CD4-positive, alpha-beta T cell treated with Interleukin-12 subunit alpha and Interleukin-12 subunit beta, for 1 hour (primary cell): ENCODE measurements at places on chromosomes 11 and 22.

GRCh38 chr11:819943-820649 lies 1.4 kb downstream of the PNPLA2 start:
- peak; percentile 95 for DNase-seq

GRCh38 chr11:134802116-134802515 lies 390.1 kb upstream of the B3GAT1 start:
- no peak for DNase-seq

DNA sequence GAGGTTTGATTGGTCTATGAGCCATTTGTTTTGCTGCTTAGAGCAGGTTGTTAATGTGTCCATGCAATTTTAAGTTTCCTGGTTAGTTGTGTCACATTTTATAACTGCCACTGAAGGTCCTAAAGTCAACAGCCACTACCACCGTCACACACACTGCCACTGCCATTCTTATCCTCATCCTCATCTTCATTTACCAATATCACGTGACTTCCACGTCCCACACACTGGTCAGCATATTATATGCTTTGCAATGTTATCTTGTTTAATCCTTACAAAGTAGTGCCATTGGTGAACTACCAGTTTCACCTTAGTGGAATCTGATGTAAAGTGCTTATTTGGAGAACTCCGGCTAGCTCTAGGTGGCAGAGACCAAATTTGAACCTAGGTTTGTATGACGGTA lies 9.7 kb downstream of the MMP26 start:
- DNase-seq = no peak

- DNase-seq = no peak
These were observed 7.9 kb upstream of the GAB2 start for GRCh38 chr11:78425399-78426070.

- DNase-seq = no peak
These were observed 13.3 kb downstream of the LSP1 start for GRCh38 chr11:1866226-1866625.

DNA sequence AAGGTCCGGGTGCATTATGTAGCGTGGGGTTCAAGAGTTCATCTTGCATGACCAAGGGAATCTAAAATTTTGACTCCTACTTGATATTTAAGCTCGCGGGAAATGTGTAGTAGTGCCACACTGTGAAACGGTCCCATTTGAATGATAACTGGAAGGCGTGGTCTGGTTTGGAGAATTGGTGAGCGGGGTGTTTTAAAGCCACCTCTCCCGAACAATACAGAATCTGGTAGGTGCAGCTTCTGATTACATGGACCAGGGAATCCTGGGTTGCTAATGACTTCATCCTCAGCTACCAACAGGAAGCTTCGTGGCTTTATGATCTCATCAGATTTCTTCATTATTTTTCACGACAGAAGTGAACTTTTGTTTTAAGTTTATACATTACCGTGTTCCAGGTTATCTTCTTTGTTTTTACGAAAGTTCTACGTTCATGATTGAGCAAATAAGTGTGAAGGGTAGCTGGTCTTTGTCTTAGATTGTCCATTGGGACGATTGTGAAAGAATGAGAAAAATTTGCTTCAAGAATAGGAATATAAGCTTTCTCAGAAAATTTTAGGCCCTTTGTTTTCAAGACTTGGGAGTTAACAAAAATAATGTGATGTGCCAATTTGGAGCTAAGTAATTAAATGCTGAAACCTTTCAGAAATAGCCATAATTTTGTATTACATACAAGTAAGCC lies 1.7 kb downstream of the QSER1 start:
- DNase-seq = peak; percentile 38

DNA sequence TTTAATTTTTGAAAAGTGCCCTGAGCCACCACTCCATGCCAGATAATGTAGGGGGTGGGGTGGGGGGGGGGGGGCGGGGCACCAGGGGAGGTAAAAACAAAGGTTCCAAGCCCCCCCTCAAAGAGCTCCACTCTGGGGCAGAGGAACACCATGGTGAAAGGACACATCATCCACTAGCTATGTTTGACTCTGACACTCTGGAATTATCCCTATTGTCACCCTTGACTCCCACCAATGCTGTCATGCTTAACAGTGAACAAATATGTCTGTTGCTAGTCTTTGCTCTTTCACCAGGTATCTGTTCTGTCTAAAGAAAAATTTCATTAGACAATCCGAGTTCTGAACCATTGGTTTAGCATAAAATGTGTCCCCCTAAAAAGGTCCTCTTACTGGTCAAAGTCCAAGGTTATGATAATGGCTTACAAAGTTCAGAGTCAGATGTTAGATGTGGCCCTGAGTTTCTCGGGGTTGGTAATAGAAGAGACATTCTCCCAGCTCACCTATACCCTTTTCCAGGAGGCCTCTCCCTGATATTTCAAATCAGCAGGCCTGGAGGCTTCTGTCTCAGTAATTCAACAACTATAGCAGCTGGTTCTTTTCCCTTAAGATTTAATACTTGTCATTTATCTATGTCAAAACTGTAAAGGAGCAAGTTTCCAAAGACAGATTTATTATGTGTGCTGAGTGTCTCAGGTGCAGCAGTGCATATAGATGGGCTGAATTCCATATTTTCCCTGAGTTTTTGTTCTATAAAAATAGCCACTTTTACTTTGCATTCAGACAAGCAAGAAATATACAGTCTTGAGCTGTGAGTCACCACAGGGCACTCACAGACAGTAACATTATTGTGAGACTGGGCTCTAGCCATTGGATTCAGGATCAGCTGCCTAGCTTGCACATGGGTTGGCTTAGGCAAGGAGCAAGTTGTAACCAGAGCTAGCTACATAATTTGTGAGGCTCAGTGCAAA lies 174.1 kb downstream of the CSNK2A3 start:
- no peak for DNase-seq

DNA sequence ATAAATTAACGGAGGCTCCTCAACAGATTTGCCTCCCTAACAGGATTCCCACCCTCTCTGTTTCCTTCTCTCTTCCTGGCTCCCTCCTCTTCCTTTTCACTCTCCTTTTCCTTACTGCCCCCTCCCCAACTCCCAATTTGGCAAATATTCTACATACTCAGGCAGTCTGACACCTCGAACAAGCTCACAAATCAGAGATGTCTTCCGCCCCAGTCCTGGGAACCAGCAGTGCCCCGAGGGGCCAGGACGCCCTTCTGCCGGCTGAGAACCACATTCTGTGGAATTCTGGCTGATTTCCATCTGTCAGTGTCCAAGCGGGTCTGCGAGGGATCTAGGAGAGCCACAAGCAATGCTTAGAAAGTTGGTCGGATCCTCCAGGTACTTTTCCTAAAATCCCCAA lies 94.0 kb downstream of the NTM start:
- DNase-seq = no peak

DNA sequence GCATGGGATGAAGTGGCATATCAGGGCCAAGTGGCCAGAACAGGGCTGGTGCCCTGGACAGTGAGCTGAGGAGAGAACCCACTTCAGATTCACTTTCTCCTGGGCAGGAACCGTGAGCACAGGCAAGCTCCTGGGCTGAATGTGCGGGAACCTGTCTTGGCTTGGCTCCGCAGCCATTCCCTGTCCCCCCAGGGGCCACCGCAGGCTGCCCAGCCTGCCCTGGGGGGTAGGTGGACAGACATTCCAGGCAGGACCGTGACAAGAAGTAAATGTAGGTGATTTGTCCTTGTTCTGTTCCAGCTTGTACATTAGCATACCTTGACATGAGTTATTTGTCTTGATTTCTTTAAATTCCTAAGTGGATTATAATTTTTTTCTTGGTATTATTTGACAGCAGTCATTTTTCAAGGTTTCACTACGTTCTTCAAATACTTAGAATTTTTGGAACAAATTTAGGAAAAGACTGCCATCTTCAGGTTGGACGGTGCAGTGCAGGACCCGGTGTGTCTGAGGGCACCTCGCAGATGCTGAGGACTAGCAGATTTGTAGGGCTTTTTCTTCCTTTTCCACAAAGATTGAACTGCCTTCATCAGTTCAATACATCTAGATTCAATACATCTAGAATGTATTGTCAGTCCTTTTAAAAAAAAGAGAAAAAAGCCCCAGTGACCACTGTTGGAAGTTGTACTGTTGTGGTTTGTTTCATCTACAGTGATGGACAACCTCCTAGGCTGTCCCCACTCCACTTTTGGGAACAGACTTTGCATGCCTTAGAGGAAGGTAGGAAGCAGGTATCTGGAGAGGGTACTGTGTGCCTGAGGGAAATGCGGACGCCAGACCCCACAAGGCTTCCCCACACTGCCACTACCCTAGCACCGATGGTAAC lies 115.1 kb upstream of the RASSF10 start:
- peak; percentile 48 for DNase-seq

DNA sequence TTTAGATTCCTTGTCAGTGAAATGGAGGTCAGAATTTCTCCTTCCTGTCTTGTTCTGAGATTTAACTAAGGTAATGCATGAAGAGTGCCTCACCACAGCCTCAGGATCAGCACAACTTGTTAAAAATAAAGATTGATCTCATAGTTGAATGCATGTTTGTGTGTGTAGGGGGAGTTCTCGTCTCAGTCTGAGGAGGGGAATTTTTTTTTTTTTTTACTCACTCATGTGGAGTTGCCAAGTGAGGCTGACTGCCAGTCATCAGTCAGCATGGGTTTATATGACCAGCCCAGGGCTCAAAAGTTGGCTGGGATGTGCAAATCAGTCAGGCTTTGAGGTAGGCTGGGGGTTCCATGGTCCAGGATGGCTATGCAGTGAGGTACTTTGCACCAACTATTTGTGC lies 113.2 kb downstream of the FANCF start:
- DNase-seq = no peak

- DNase-seq = no peak
These were observed 6.6 kb upstream of the MARK2 start for GRCh38 chr11:63832336-63832735.

- DNase-seq = no peak
These were observed 54.8 kb downstream of the PAK1 start for GRCh38 chr11:77418971-77419597.

DNA sequence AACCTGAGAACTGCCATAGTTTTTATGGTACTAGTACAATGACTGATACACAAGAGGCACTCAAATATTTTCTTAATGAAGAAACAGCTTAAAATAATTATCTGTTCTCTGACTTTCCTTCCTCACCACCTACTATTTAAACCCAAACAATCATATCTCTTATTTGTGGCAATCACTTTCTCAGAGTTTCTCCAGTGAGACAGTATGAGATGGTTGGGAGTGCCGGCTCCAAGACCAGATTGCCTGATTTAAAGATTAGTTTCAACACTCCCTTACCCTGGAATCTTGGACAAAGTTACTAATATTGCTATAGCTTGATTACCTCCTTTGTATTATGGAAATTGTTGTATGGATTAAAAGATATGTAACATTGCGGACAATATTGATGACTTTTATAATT lies 5.7 kb upstream of the CEP126 start:
- no peak for DNase-seq

GRCh38 chr11:80698637-80699036 lies 1257.8 kb upstream of the TENM4 start:
- DNase-seq = no peak

DNA sequence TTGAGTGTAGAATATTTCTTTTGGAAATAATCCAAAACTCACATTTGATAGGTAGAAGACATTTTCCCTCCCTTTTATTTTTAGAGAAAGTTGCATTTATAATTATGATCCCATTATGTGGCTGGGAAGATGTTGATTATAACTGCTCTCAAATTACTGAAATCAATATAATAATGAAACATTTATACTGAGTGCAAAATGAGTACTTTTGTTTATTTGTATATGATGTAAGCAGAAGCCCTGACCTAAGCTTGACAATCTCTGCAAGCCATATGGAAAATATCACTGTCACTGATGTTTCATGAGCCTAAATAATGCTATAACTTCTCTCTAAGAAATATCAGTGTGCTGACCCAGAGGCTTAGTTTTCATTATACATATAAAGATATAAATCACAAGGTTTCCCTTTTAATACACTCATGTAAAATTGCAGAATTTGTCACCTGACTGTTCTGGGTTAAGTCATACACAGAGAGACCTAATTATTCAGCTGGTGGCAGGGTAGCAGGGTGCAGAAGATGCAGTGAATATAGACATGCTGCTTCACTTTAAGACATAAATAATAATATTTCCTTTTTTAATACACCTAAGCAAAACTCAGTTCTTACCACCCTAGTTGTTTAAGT lies 99.2 kb downstream of the BBOX1 start:
- no peak for DNase-seq

DNA sequence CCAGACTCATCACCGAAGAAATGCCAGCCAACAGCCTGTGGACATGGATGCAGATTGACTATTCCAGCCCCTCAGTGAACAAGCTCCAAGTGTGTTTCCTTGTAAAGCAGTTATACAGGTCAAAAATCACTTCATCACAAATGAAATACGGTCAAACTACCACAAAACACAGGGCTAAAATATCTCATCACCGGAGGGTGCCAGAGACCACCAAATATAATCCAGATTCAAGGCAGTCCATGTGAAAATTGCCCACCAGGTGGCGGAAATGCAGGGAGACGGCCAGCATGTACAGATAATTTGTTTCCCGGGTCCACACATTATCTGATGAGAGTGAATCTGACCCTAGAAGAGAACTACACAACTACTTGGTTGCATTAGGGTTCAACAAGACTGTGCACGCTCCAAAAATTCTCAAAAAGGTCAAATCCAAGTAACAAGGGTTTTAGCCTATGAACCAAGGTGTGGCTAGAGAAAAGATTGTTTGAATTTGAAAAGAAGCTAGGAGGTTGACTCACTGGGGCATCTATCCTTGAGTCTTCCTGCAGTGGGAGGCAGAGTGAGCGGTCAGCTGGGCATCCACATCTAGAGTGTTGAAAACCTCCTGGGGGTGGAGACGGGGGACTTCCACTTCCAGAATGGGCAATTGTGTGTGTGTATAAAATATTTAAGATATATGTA lies 71.7 kb downstream of the IGLL5 start:
- DNase-seq = peak; percentile 75

DNA sequence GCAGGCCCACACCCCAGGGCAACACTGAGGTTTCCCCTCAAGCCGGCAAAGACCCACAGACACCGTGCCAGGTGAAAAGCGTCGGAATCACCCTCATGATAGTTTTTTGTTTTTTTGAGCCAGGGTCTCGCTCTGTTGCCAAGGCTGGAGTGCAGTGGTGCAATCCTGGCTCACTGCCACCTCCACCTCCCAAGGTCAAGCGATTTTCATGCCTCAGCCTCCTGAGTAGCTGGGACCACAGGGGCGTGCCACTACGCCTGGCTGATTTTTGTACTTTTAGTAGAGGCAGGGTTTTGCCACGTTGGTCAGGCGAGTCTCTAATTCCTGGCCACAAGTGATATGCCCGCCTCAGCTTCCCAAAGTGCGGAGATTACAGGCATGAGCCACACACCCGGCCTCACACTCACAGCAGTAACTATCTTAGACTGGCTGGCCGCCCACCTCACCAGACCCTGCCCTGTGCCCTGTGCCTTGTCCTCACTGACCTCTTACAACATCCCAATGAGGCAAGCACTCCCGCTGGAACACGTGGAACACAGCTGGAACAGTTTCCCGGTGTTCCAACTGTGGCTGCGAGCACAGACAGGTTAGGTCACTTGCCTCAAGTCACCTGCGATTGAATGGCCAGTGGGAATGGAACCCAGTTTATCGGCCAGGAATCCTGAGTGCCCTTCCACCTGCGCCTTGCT lies 21.1 kb downstream of the LRRC10B start:
- DNase-seq = no peak

- no peak for DNase-seq
These were observed 11.7 kb upstream of the TMEM191C start for GRCh38 chr22:21455334-21456089.
